Stimulated activated CD4-positive, alpha-beta T cell treated with anti-CD3 and anti-CD28 coated beads, Interleukin-12 subunit alpha, Interleukin-12 subunit beta, amount 100 ng/mL, for 48 hours (primary cell): ENCODE measurements at places on chromosomes 2 and 18.

DNA sequence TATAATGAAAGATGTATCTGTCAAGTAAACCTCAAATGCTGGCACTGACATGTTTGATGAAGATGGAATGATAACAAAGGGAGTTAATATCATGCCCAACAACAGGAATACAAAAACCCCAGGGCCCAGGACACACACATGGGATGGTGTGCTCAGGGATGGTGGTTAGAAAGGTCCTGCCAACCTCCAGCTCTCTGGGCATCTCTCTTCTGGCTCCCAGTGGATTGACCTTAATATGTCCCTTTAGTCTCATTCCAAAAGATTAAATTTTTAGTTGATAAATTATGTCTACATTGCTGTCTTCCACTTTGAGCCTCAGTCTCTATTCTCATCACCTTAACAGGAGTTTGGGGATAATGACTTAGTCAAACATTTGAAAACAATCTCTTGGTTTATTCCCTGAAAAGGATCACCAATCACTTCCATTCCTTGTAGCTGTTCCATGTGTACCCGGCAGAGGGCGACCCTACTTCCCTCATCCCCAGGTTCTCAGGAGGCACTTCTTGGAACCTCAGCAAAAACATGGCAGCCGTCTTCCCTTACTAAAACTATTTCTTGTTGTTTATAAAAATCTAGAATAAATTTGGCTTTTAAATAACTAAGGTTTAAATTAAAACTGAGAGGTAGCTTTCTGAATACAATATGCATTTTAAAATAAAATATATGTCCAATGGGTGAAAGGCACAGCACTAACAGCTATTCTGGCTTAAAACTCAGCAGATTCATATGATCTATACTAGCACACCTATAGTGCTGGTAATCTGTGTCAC, 29.6 kb downstream of the MCEE start:
- peak; percentile 43 for DNase-seq

- no peak for DNase-seq
These were observed 94.6 kb downstream of the CERS6 start for GRCh38 chr2:168550670-168551069.

DNA sequence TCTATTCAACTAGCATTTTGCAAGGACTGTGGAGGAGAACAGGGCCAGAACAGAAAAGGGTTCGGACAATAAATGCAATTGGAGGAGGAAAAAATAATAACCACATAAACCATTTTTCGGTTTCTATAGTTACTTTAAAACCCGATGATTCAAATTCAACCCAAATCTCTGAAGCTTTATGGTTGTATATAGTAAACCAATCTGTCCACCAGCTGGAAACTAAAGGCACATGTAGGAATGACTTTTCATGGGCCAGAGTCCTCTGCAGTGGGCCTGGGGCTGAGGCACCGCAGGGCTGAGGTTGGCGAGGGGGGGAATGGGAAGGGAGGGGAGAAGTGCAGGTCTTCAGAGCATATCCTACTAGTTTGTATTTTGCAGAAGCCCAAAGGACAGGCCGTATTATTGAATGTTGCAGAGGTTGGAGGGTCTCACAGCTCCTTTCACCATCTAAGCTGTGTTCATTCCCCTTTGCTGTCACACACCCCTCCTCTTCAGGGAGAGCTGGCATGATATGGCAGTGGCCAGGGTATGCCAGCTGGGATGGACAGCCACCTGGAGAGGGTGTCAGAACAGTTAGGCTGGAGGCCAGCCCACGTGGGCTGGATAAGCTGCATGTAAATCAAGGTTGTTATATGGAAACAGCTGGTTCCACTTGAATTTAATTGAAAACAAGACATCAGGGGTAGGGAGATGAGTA, 267.1 kb downstream of the PRKCE start:
- DNase-seq: no peak

GRCh38 chr2:239152916-239153305, 247.9 kb downstream of the HDAC4 start:
- no peak for DNase-seq

DNA sequence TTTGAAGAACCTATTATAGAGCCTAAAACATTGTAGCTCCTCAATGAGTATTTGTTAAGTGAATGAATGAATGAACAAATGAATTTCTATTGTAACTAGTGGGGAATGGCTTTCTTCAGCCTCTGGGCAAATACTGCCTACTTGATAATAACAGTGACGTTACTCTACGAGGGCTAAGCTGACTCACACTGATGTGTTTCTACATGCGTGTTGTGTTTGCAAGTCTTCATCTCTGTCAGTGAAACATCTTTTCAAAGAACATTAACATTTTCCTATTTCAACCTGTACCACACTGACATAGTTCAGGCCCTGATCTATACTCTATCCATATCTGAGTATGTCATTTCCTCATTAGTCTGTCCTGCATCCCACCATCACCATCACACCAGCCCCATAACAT, 319.9 kb upstream of the ACVR2A start:
- no peak for DNase-seq

- no peak for DNase-seq
These were observed 366.5 kb downstream of the DSC3 start for GRCh38 chr18:30676053-30676480.

- peak; percentile 31 for DNase-seq
These were observed 785 bp downstream of the CLASP1 start for GRCh38 chr2:121648206-121649148.

DNA sequence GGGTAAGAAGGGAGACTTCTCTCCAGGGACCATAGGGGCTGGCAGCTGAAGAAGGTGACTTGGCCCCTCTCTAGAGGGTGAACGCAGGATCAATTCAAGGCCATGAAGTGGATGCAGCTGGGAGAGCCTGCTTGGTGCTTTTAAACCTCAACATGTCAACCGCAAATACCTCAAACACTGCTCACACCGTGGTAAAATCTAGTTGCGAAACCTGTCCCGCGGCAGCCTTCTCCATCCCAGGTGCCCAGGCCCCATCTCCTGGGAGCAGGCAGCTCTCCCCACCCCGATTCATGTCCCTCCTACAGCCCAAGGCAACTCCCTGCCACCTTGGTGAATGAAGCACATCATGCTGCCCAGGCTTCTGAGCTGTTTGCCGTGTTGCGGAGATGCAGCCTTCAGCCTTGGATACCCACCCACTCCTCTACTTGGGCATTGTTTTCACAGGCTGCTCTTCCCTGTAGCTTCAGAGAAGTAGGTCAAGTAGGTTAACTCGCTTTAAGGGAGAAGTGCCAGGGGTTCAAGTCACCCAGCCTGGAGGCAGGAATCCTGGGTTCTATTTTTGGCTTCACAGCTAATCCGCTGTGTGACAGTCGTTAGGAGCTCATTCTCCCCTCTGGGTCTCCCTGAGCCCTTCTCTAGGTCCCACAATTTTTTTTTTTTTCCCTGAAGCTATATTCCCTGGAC, 6.2 kb upstream of the EFR3B start:
- DNase-seq: no peak
